ENCODE measurements at places on chromosomes 4 and X.

DNA sequence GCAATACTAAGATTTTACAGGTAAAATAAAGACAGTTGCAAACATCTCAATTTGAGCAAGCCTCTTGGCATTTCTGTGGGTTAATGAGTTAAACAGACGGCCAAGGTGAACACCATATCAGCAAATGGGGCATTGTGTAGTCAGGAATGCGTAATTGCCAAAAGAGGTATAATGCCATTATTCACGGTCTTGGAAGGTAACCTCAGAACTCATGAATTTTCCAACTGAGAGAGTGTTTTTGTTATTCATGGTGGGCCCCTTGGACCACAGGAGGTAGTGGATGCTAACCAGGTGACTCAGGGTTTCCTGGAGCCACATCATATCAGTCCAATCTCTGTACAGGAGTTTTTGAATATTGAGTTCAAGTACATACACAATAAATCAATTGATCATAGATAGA, 368.0 kb upstream of the TECRL start:
- DNase-seq = no peak

DNA sequence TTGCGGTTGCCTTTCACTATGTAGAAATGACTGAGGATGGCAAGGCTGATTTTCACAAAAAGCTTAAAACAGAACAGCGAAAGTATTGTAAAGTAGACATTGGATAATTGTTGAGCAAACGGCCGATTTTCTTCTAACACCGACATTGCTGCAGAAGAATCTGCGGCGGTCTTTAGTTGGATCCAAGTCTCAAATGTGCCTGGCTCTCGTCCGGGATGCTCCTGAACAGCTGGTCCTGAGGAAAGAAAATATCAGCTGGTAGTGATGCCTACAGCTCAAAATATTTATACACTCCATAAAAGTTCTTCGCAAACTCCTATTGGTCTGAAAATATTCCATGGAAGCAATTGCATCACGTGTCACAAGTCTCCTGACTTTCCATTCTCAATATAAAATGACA, at the start of gene ASB5:
ASB5 (minus strand) TSS at position 260 of the 400 bp plus-strand sequence; CDS start at position 146, 114 bp downstream.
- DNase-seq = no peak

- no peak for DNase-seq
These were observed 70.3 kb downstream of the ARL9 start for GRCh38 chr4:56575820-56576429.

GRCh38 chr4:99762728-99763127, 53.9 kb upstream of the DAPP1 start:
- DNase-seq = no peak

DNA sequence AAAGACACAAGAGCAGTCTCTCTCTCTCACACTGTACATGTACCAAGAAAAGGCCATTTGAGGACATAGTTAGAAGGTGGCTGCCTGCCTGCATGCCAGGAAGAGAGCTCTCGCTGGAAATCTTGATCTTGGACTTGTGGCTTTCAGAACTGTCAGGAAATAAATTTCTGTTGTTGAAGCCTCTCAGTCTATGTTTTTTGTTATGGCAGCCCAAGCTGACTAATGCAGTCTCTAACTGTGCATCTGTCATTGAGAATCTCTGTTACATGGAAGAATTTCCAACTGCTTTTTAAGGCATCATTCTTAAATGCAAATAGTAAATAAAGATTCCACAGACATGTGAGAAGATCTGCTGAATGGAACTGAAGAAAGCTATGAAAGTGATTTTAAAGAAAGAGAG, 198.3 kb downstream of the PCDH10 start:
- no peak for DNase-seq

GRCh38 chr4:11338956-11339782, 89.5 kb downstream of the HS3ST1 start:
- no peak for DNase-seq

Measured in T-helper 1 cell (primary cell).